ENCODE measurements at places on chromosomes 4 and X.
A peak's percentile ranks its signal among the peaks of the same experiment; 100 is the strongest.

GRCh38 chr4:28277931-28278330 is 1417.3 kb downstream of the STIM2 start:
- peaks cover 17% of the 10 kb centered on the region for H3K4me1 ChIP-seq
- DNase-seq, result no peak
- H3K36me3 ChIP-seq, result peaks cover 22% of the 10 kb centered on the region
- peaks cover 2% of the 10 kb centered on the region for H3K27me3 ChIP-seq
- H3K4me3 ChIP-seq, result no peak overlapping the region

- no peak overlapping the region for H3K27ac ChIP-seq
- H3K36me3 ChIP-seq, result no peaks in the 10 kb centered on the region
- H3K4me3 ChIP-seq, result no peak overlapping the region
- H3K27me3 ChIP-seq, result peaks cover 2% of the 10 kb centered on the region
Observed at GRCh38 chr4:100022792-100023222, 72.7 kb upstream of the H2AZ1 start.

DNA sequence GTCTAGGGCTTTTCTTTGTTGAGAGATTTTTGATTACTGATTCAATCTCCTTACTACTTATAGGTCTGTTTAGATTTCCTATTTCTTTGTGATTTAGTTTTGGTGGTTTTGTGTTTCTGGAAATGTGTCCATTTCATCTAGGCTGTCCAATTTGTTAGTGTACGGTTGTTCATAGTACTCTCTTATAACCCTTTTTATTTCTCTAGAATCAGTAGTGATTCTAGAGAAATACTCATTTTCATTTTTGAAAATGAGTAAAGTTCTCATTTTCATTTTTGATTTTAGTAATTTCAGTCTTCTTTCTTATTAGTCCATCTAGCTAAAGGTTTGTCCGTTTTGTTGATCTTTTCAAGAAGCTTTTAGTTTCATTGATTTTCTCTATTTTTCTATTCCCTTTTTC is 7.5 kb downstream of the IL13RA1 start:
- H3K27ac ChIP-seq, result no peak overlapping the region
- DNase-seq, result no peak
- peaks cover 1% of the 10 kb centered on the region for H3K27me3 ChIP-seq
- H3K4me3 ChIP-seq, result no peak overlapping the region
- H3K4me1 ChIP-seq, result peaks cover 41% of the 10 kb centered on the region
- H3K36me3 ChIP-seq, result peaks cover 4% of the 10 kb centered on the region

DNA sequence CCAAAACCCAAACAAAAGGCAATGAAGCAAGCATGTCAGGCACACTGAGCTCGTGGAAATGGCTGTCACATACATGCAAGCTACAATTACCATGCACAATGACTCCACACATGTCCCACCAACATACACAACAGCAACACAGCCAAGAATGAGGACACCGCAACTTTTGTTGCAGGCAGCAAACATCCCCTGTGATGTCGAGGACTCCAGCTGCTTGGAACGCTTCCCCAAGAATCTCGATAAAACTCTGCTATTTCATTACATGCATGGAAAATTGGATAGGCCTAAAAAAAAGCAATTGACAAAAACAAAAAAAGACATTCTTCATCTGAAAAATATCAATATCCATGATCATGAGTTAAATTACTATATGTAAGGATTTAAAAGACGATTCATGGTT is 11.8 kb downstream of the ANOS1 start:
- no peaks in the 10 kb centered on the region for H3K36me3 ChIP-seq
- H3K27ac ChIP-seq, result no peak overlapping the region
- H3K4me1 ChIP-seq, result no peaks in the 10 kb centered on the region
- H3K27me3 ChIP-seq, result no peaks in the 10 kb centered on the region
- H3K4me3 ChIP-seq, result no peak overlapping the region

GRCh38 chr4:138522366-138522765 is 280.2 kb upstream of the SLC7A11 start:
- no peaks in the 10 kb centered on the region for H3K36me3 ChIP-seq
- H3K4me3 ChIP-seq, result no peak overlapping the region
- no peaks in the 10 kb centered on the region for H3K4me1 ChIP-seq
- no peaks in the 10 kb centered on the region for H3K27me3 ChIP-seq
- peak; percentile 39 for DNase-seq

GRCh38 chr4:94897023-94897422 is 139.3 kb downstream of the BMPR1B start:
- DNase-seq, result no peak
- no peaks in the 10 kb centered on the region for H3K4me1 ChIP-seq
- H3K36me3 ChIP-seq, result no peaks in the 10 kb centered on the region
- H3K4me3 ChIP-seq, result no peak overlapping the region

DNA sequence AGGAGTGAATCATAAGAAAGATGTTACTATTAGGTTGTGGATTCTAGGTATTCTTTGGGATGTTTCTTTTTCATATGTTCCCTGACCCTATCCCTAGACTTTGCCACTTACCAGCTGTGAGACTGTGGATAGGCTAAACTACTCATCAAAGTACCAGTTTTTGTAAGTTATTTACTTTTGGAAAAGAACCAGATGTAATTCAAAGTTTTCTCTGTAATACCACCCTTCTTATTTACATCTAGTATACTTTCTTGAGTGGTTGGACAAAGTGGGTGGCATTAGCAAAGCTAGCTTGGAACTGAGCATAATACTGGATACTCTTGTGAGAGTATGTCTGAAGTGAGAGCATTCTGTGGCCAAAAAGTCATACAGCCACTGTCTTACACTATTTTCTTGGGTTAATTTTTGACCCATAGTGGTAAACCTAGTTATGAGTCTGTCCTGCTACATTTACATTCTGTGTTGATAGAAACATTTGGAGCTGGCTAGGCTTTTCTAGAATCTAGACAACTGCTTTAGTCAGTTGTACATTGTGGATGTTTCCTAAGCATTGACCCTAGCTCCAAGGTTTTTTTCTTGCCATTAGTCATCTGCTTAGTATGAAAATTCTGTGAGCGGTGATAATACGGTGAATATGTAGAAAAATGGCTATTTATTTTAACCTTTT is 41.7 kb downstream of the KDM6A start:
- no peak overlapping the region for H3K27ac ChIP-seq
- no peak for DNase-seq
- H3K27me3 ChIP-seq, result no peaks in the 10 kb centered on the region
- H3K4me3 ChIP-seq, result no peak overlapping the region

DNA sequence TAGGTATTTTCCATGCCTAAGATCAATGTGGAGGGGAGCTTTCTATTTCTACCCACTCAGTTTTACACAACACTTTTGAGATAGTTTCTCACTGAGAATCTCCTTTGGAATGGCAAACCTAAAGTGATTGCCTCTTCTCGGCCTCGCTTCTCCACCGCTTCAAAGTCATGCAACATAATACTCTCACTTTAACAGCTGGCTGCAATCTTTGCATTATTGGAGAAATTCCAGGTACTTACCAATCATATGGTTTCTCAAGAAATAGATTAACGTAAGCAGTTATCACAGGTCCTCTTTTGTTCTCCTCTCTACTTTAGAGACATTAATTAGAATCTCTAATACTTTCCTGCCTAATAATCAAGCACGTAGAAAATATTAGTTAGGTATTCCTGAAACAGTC is 3.7 kb upstream of the IL13RA2 start:
- H3K4me1 ChIP-seq, result peaks cover 75% of the 10 kb centered on the region
- no peak overlapping the region for H3K4me3 ChIP-seq
- no peaks in the 10 kb centered on the region for H3K27me3 ChIP-seq
- H3K36me3 ChIP-seq, result no peaks in the 10 kb centered on the region
- no peak for DNase-seq

DNA sequence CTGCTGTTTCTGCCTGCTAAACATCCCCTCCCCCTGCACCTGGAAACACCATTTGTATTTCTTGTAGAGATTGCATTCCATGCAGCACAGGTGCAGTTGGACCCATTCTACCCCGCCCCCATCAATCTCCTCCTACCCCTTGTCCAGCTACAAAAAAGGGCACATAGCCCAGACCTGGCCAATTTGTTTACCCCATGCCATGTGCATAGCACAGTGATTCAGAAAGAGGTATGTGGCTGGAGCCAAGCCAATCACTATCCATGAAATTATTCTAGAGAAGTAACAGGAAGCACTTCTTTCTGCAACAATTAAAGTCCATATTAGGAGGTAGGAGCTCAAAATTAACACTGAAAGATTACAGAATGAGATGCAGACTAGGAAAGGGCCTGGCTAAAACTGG is 20.2 kb upstream of the TMEM184C start:
- DNase-seq, result peak; percentile 82
- no peaks in the 10 kb centered on the region for H3K36me3 ChIP-seq
- peaks cover 47% of the 10 kb centered on the region for H3K4me1 ChIP-seq
- H3K4me3 ChIP-seq, result no peak overlapping the region

GRCh38 chrX:3271183-3271833 is 75.1 kb downstream of the MXRA5 start:
- DNase-seq, result no peak
- H3K4me1 ChIP-seq, result peaks cover 57% of the 10 kb centered on the region
- H3K36me3 ChIP-seq, result peaks cover 17% of the 10 kb centered on the region
- H3K27ac ChIP-seq, result peak overlapping the region; percentile 96

DNA sequence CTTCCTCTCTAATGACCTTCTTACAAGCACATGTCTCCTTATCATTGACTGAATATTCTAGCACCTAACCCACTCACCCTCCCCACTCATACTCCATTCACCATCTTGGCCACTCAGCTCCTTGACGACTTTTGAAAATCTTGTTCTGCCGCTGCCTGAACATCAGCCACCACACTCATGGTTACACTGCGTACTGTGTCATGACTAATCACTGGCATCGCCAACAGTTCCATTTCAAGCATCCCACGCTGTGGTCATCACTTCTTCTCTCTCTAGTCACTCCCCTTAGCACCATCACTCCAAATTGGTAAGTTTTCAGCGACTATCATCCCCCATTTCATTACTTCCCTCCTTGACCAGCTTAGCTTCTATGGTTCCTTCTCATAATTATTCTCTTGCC is 352.8 kb downstream of the MAPK10 start:
- DNase-seq, result no peak
- H3K27ac ChIP-seq, result no peak overlapping the region
- H3K27me3 ChIP-seq, result no peaks in the 10 kb centered on the region
- H3K4me1 ChIP-seq, result peaks cover 16% of the 10 kb centered on the region

- H3K4me3 ChIP-seq, result no peak overlapping the region
- 0 out of 2 replicates have a peak, but pooled peaks cover 2% of the 10 kb centered on the region for H3K36me3 ChIP-seq
- DNase-seq, result no peak
- H3K27ac ChIP-seq, result no peak overlapping the region
- H3K4me1 ChIP-seq, result peaks cover 22% of the 10 kb centered on the region
Observed at GRCh38 chrX:134607523-134607922, 50.7 kb downstream of the PLAC1 start.

GRCh38 chr4:1215141-1216075 is 33.5 kb downstream of the CTBP1 start:
- no peak for DNase-seq
- no peak overlapping the region for H3K4me3 ChIP-seq
- peaks cover 25% of the 10 kb centered on the region for H3K36me3 ChIP-seq
- no peaks in the 10 kb centered on the region for H3K4me1 ChIP-seq
- H3K27me3 ChIP-seq, result no peaks in the 10 kb centered on the region

- peaks cover 4% of the 10 kb centered on the region for H3K4me1 ChIP-seq
- no peaks in the 10 kb centered on the region for H3K27me3 ChIP-seq
- peaks cover 5% of the 10 kb centered on the region for H3K36me3 ChIP-seq
- no peak overlapping the region for H3K27ac ChIP-seq
- H3K4me3 ChIP-seq, result no peak overlapping the region
- peak; percentile 18 for DNase-seq
Observed at GRCh38 chr4:153322791-153323190, 21.7 kb upstream of the MND1 start.

- peak overlapping the region; percentile 92 for H3K4me3 ChIP-seq
- H3K27ac ChIP-seq, result peak overlapping the region; percentile 91
- H3K4me1 ChIP-seq, result peaks cover 58% of the 10 kb centered on the region
- H3K36me3 ChIP-seq, result peaks cover 46% of the 10 kb centered on the region
Observed at GRCh38 chr4:177441061-177441802, 1.0 kb downstream of the AGA start.

- peaks cover 55% of the 10 kb centered on the region for H3K4me1 ChIP-seq
- DNase-seq, result no peak
- no peak overlapping the region for H3K4me3 ChIP-seq
- no peaks in the 10 kb centered on the region for H3K36me3 ChIP-seq
- peak overlapping the region; percentile 32 for H3K27ac ChIP-seq
- no peaks in the 10 kb centered on the region for H3K27me3 ChIP-seq
Observed at GRCh38 chr4:186826846-186827533, 103.3 kb upstream of the FAT1 start.

DNA sequence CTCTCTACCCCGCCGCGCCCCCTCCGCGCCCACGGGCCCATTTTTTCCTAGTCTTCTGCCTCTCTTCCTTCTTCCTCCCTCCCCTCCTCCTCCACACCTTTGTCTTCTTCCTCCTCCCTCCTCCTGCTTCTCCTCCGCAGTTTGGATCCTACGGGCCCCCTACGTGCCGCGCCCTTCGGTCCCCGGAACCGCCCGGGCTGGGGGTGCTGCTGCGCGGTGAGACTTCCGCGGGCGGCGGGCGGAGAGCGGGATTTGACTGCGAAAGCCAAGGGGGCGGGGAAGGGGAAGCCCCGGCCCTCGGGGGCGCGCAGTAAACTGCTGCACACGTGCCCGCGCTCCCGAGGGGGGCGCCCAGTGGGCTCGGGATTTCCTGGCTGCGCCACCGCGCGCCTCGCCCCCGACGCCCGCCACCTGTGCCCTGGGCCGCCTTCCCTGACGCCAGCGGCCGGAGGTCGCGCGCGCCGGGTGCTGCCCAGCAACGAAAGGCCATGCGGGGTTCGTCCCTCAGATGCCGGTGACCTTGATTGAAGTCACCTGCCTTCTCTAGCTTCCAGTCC is 3.3 kb upstream of the NKX3-2 start:
- no peak overlapping the region for H3K27ac ChIP-seq
- peaks cover 29% of the 10 kb centered on the region for H3K4me1 ChIP-seq
- no peak for DNase-seq
- H3K4me3 ChIP-seq, result no peak overlapping the region
- H3K27me3 ChIP-seq, result peaks cover 50% of the 10 kb centered on the region

DNA sequence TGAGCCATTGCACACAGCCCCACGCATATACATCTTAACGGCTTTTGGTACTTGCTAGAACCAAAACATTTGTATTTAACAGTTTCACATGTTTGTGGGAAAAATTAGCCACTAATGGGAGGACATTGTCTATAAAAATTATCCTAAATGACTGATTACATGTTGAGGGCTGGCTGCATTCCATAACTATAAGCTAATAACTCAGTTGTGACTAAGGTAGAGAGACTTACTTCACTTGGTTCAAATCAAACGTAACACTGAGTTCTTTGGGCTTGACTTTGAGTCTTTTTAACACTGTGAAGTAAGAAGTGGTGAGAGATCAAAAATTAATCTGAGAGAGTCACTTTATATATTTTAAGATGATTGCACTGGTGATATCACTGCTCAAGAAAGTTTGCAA is 47.9 kb upstream of the PGRMC2 start:
- no peak overlapping the region for H3K27ac ChIP-seq
- H3K36me3 ChIP-seq, result no peaks in the 10 kb centered on the region
- peaks cover 64% of the 10 kb centered on the region for H3K4me1 ChIP-seq
- no peak overlapping the region for H3K4me3 ChIP-seq
- no peaks in the 10 kb centered on the region for H3K27me3 ChIP-seq

- DNase-seq, result no peak
- H3K27me3 ChIP-seq, result no peaks in the 10 kb centered on the region
- no peak overlapping the region for H3K4me3 ChIP-seq
- peaks cover 31% of the 10 kb centered on the region for H3K4me1 ChIP-seq
Observed at GRCh38 chr4:126798214-126798613, 834.5 kb upstream of the INTU start.

- H3K36me3 ChIP-seq, result no peaks in the 10 kb centered on the region
- H3K4me1 ChIP-seq, result no peaks in the 10 kb centered on the region
- H3K27me3 ChIP-seq, result no peaks in the 10 kb centered on the region
- H3K27ac ChIP-seq, result no peak overlapping the region
- no peak for DNase-seq
- H3K4me3 ChIP-seq, result no peak overlapping the region
Observed at GRCh38 chrX:112835019-112835418, 5.6 kb downstream of the AMOT start.

Measured in HFFc6 (cell line).